Mesendoderm (in vitro differentiated cells): ENCODE measurements at places on chromosomes 12 and 14.

DNA sequence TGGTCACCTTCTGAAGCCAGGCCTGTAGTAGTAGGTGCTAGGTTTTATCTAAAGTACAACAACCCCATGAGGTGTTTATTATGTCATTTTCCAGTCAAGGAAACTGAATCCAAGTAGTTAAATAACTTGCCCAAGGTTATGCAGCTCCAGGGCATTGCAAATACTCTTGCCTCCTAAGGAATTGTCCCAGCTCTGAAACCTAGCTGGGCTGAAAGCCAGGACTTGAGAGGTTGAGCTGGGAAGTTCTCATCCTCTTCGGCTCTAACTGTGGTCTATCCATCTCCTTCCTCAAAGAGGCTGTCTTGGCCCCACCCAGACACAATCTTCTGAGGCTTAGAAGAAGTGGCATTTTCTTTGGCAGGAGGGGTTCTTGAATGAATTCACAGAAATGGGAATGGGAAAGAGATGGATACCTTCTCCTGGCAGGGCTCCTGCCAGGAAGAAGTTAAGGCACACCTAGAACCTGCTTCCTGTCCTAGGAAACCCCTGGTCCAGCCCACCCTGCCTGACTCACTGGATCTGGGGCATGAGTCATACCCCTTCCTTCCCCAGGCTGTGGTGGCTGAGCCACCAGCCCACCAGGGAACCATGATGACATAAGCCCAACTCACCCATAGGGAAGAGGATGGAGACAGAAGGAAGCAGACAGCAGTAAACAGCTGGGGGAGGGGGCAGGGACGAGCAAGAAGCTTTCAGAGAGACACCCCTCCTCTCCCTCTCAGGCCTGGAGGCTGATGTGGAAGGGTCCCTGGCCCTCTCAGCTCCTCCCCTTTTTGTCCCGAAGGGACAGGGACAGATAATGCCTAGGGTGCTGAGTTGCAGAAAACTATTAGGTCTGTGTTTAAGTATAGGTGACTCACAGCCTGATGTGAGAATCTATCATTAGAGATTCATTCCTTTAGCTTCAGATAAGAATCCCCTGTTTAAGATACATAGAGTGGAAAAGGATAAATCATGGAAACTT is 2.1 kb upstream of the PLEK2 start:
- H3K4me3 ChIP-seq: no peak overlapping the region
- no peaks in the 10 kb centered on the region for H3K36me3 ChIP-seq
- peak overlapping the region; percentile 4 for H3K27ac ChIP-seq

GRCh38 chr14:74962046-74962445 is 6.6 kb upstream of the PGF start:
- DNase-seq: no peak
- H3K4me3 ChIP-seq: no peak overlapping the region
- H3K4me1 ChIP-seq: no peaks in the 10 kb centered on the region

GRCh38 chr12:538731-539539 is 79.2 kb downstream of the B4GALNT3 start:
- peaks cover 12% of the 10 kb centered on the region for H3K4me1 ChIP-seq
- H3K36me3 ChIP-seq: no peaks in the 10 kb centered on the region
- no peaks in the 10 kb centered on the region for H3K27me3 ChIP-seq

DNA sequence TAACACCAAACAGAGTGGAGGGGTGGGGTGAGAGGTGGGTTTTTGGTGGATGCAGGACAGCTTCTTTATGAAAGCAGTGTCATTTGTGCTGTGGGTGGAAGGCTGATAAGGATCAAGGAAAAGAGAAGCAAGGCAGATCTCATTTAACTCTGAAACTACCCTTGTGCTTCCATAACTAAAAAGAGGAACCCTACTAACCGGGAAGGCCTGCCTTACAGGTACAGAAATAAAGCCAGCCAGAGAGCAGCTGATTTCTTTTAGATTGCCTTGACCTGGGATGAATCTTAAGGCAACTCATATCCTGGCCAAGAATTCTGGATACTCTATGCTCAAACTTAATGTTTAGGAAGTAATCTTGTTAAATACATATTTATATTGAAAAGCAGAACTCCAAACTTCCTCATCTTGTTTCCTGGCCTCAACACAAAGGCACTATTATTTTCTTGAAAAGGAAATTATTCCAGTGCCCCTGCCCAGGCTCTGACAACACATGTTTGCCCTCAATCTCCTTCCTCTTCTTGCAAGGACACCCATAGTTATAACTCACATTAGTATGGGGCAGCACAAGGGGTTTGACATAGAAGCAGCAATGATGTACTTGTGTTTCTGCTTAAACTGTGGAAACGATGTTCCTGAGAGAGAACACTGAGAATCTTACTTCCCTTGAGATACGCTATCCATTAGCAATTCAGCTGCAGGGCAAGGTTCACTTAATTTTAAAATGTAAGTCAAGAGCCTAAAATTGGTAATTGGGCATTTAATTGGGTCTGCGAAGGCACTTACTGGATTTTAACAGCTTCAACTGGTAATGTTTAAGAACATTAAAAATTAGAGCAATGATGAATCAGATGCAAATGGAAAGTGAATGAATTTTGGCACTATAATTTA is 173.7 kb downstream of the STXBP6 start:
- H3K4me3 ChIP-seq: no peak overlapping the region
- no peaks in the 10 kb centered on the region for H3K36me3 ChIP-seq
- H3K4me1 ChIP-seq: no peaks in the 10 kb centered on the region
- H3K27ac ChIP-seq: no peak overlapping the region
- H3K27me3 ChIP-seq: no peaks in the 10 kb centered on the region

DNA sequence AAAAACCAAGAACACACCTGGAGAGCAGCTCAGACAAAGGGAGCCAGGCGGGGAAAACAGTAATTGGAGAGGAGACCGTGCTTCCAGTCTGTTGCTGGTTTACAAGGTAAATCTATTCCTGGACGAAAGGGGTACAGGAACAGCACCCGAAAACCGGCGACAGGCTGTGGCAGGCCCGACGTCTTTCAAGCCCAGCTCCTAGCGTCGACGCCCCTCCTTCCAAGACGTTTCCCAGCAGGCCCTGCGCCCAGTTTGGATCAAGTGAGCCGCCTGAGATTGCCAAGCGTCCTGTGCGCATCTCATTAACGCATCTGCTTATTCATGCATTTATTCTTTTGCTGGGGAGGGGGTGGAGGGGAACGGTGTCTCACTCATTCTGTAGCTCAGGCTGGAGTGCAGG is 1.4 kb downstream of the C12orf56 start:
- no peaks in the 10 kb centered on the region for H3K4me1 ChIP-seq
- no peak for DNase-seq
- H3K4me3 ChIP-seq: no peak overlapping the region
- no peaks in the 10 kb centered on the region for H3K27me3 ChIP-seq

DNA sequence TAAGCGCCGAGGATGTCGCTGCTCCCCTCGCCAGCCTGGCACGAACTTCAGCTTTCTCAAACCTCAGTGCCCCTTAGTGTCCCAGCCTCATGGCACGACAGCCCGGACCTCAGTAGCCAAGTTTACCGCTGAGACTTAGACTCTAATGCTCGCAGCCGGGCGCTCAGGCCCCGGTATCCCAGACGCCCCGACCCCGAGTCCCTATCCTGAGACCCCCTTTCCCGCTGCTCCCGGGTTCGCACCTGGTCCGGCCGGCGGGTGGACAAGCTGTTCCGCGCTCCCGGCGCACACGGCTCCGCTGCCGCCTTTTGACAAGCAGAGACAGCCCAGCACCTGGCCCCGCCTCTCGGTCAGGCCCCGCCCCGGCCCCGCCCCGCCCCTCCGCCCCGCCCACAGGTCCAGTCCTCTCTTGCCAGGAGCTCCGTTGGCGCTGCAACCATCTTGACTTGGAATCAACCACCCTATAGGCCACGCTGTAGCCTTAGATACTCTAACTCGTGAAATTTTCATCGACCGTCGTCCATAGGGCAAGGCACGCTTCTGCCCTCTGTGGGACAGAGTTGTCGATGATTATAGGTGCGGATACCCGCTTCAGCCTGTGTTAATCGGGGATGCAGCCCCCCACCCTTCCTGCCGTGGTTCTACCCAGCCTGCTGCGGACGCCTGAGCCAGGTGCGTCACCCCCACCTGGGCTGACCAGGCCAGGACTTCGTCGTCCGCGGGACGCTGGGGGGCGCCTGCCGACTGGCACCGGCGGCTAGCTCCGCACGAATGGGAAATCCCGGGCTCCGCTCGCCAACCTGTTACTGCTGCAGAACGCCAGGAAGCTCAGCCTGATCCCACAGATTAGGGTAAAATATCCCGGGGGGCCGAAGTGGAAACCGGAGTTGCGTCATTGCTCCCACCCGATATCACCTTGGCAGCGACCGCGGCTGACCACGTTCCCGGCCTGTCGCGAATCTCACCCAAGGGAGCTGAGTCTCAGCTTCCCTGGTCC is at the start of gene VDR:
Gene VDR, minus strand, starts transcription at position 282 of the 997 bp plus-strand sequence. CDS start 25,881 bp downstream, outside the sequence.
- H3K27ac ChIP-seq: no peak within 1 kb of the TSS
- peak; percentile 93 for DNase-seq
- peak within 1 kb of the TSS; percentile 63 for H3K4me3 ChIP-seq

GRCh38 chr12:118456741-118457140 is 80.4 kb downstream of the SUDS3 start:
- no peak overlapping the region for H3K4me3 ChIP-seq
- H3K27ac ChIP-seq: no peak overlapping the region
- H3K4me1 ChIP-seq: no peaks in the 10 kb centered on the region
- no peak for DNase-seq
- H3K36me3 ChIP-seq: no peaks in the 10 kb centered on the region
- H3K27me3 ChIP-seq: no peaks in the 10 kb centered on the region

GRCh38 chr14:61644834-61645233 is 50.5 kb upstream of the HIF1A start:
- no peaks in the 10 kb centered on the region for H3K36me3 ChIP-seq
- no peaks in the 10 kb centered on the region for H3K27me3 ChIP-seq
- H3K4me1 ChIP-seq: no peaks in the 10 kb centered on the region
- no peak overlapping the region for H3K27ac ChIP-seq

DNA sequence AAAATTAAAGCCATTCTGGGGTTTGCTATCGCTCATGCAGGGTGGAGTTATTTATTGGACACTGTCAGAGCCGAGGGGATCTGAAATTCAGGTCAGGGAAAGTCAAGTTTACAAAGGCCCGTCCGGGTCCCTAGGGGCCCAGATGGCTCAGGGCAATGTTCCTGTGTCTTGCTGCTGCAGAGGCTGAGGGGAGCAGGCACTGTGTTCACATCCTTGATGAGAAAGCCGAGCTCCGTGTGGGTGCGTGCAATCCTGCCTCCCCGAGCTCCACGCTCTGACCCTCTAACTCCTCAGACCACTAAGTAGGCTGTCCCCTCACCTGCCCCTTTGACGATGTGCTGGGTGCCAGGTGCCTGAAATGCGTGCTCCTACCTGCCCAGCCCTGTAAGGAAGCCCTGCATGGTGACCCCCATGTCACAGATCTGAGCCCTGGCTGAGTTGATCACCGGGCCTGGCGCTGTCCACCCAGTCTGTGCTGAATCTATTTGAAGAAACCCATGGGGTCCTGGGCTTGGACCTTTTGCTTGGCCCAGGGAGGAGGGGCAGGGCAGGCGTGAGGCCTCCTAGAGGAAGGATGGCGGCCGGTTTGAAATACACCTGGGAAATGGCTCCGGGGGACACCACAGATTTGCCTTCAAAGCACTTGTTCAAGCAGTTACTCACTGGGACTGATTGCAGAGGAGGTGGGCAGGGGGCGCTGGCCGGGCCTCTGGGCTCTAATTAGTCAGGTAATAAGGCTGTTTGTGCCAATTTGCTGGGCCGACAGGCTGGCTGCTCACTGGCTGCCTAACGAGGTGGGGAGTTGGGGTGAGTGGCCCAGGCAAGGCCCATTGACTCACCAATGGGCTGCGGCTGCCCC is 204.3 kb downstream of the KIF26A start:
- DNase-seq: peak; percentile 32
- no peak overlapping the region for H3K4me3 ChIP-seq
- no peaks in the 10 kb centered on the region for H3K4me1 ChIP-seq

GRCh38 chr12:93243689-93244513 is 133.8 kb upstream of the NUDT4 start:
- no peaks in the 10 kb centered on the region for H3K36me3 ChIP-seq
- no peak for DNase-seq
- no peak overlapping the region for H3K4me3 ChIP-seq
- no peaks in the 10 kb centered on the region for H3K27me3 ChIP-seq

GRCh38 chr12:66352197-66352596 is 49.9 kb downstream of the HELB start:
- H3K36me3 ChIP-seq: no peaks in the 10 kb centered on the region
- peak; percentile 75 for DNase-seq
- H3K27ac ChIP-seq: no peak overlapping the region
- H3K4me1 ChIP-seq: no peaks in the 10 kb centered on the region

DNA sequence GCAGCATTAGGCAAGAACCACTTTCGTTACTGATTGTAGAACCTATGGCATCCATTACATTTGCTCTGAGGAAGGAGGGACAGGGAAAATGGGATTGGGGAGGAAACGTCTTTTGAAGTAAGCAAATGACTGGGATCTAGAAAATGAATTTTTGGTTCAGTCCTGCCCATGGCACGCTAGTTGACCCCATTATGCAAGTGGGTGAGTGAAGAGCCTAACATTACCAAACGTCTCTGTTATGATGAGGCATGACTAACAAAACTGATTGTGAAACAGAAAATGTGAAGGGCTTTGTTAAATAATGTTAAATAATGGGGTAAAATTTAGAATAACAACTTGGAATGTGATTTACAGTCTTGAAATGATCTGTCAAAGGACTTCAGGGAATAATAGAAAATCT is 38.9 kb downstream of the CPSF2 start:
- DNase-seq: no peak
- peaks cover 5% of the 10 kb centered on the region for H3K36me3 ChIP-seq
- H3K4me3 ChIP-seq: no peak overlapping the region
- H3K4me1 ChIP-seq: no peaks in the 10 kb centered on the region
- H3K27ac ChIP-seq: no peak overlapping the region

GRCh38 chr14:99566390-99567354 is 37.3 kb downstream of the CCDC85C start:
- H3K4me1 ChIP-seq: peaks cover 16% of the 10 kb centered on the region
- H3K36me3 ChIP-seq: no peaks in the 10 kb centered on the region
- DNase-seq: no peak
- H3K27ac ChIP-seq: no peak overlapping the region
- H3K27me3 ChIP-seq: no peaks in the 10 kb centered on the region

DNA sequence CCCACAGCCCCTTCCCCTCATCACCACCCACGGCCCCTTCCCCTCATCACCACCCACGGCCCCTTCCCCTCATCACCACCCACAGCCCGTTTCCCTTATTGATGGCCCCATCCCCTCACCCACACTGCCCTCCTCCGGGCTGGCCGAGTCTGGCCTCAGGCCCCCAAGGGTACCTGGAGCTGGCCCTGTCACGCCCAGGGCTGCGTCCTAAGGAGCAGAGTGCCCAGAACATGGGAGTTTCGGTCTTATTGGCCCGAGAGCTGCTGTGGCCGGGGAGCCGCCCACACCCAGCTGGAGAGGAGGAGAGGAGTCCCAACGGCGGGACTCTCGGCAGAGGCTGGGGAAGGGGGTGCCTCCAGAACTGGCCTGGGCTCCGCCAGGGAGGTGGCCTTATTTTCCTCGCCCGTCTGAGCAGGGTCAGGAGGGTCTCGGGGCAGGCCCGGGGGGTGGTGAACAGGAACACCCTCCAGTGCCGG is 182.3 kb downstream of the KIF26A start:
- H3K36me3 ChIP-seq: no peaks in the 10 kb centered on the region
- H3K27ac ChIP-seq: no peak overlapping the region
- no peak overlapping the region for H3K4me3 ChIP-seq
- no peaks in the 10 kb centered on the region for H3K27me3 ChIP-seq
- H3K4me1 ChIP-seq: no peaks in the 10 kb centered on the region
